ENCODE measurements at places on chromosomes 4 and X. TPM values are rescaled to one million over a fixed set of nuclear protein-coding genes. Genes with fewer than 3 reads are reported as not detected.

DNA sequence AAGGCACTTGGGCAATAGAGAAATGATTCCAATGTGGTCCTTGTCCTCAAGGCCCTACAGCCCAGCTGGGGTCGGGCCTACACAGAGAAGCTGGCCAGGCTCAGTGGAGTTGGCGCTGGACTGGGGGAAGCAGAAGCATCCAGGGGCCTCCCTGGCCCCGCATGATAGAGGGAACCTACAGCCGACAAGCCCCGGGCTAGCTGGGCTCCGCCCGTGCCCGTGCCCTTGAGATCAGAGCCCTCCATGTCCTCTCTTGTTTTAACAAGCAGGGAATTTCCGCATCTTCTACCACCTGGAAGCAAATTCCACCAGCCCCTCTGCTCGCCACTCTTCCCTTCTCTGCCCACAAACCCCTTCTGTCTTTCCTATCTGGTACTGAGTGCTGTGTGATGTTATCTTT, 31.6 kb downstream of the CYTL1 start:
- no peak overlapping the region for H3K4me3 ChIP-seq
- peaks cover 10% of the 10 kb centered on the region for H3K4me1 ChIP-seq
- H3K36me3 ChIP-seq, result no peaks in the 10 kb centered on the region
- peaks cover 6% of the 10 kb centered on the region for H3K27me3 ChIP-seq

Gene SLC25A14
- total RNA-seq, result 17.2 TPM

Gene GPRASP1
- 1.7 TPM for total RNA-seq

DNA sequence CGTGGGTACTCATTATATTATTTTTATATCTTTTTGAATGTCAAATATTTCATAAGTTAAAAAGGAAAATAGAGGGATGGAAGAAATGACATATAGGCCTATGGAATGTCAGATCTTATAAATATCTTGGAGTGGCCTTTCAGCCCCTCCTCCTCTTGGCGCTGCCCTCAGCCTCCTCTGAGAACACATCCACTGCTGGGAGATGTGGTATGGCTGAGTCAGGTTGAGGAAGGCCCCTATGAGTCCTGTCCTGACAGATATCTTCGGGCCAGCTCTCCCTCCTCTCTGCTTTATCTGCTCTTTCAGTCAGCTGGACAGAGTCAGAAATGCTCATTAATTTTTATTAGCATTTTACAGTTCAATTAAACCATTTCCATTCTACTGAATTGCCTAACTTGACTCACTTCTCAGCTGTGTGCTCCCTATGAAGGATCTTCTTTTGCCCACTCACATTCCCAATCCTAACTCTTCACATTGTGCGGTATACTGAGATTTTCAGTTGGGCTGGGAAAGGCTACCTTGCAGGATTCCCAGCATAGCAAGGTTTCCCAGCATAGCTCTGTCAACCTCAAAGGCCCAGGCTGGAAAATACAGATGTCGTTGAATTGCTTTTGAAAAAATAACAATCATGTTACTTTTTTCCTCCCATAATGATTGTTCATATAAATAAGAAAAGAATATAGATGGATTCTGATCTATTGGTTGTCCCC, 128.0 kb downstream of the ARHGEF9 start:
- peaks cover 1% of the 10 kb centered on the region for H3K4me1 ChIP-seq
- no peaks in the 10 kb centered on the region for H3K36me3 ChIP-seq
- no peak overlapping the region for H3K27ac ChIP-seq
- H3K4me3 ChIP-seq, result no peak overlapping the region

Gene ENPEP
- 0.28 TPM for total RNA-seq

DNA sequence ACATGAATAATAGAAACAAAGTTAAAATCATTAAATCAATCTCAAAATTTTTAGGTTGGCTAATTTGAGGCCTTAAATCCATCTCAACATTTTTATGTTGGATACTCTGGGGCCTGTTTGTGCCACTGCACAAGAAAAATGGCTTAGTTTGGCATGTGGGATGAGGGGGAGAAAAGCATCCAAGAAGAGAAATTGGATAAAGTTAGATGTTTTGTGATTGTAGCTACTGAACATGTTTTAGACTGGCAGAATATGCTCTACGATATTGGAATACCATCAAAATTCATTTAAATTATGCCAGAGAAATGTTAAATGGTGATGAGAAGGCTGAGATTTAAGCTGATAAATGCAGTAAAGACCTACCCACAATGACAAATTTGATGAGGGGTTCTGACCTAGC, 376.9 kb downstream of the CXXC4 start:
- DNase-seq, result no peak
- H3K4me3 ChIP-seq, result no peak overlapping the region
- no peaks in the 10 kb centered on the region for H3K4me1 ChIP-seq
- no peaks in the 10 kb centered on the region for H3K27me3 ChIP-seq
- H3K36me3 ChIP-seq, result no peaks in the 10 kb centered on the region

DNA sequence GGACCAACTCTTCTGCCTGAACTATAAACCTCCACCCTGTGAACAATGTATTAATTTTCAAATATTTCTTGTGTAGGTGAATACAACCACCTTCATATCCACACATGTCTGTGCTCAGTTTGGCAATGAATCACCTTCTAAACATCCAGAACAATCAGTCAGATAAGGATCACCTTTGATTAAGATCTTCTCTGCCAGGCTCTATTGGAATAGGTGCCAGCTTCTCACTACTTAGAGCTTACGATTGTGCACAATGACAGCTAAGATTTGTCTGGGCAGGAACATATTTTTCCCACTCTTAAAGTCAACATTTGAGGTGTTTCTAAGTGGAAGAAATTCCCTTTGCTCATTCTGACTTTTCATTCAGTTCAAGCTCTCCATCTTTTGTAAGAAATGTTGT, 237.2 kb downstream of the IL1RAPL2 start:
- no peak overlapping the region for H3K4me3 ChIP-seq
- no peaks in the 10 kb centered on the region for H3K36me3 ChIP-seq
- no peak for DNase-seq
- peaks cover 2% of the 10 kb centered on the region for H3K27me3 ChIP-seq
- H3K27ac ChIP-seq, result no peak overlapping the region
- H3K4me1 ChIP-seq, result no peaks in the 10 kb centered on the region

Gene NPNT
- total RNA-seq, result not detected

DNA sequence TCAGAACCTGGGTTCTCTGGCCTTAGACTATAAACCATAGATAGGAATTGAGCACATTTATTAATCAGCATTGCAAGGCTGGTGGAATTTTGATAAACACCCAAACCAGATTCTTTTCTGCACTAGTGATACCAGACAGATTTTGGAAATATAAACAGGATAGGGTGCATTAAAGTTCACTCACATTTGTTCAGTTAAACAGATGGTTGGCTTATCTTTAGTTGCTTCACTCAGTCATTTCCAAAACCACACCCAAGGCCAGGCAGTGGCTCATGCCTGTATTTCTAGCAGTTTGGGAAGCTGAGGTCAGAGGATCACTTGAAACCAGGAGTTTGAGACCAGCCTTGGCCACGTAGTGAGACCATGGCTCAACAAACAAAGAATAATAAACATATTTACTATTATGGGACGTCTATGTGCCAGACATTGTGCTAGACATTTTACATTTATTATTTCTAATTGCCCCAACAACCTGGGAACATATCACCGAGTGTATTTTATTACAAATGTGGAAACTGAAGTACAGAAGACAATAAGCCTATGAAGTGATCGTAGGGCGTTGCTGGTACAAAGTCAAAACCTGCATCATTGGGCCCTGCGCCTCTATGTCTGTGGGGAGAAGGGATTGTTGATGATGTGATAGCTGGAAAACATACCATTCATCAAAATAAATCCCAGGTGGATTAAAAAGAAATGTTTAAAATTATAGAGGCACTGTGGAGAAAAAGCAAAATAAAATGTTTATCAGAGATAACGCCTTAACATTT, 15.0 kb downstream of the ADD1 start:
- peak overlapping the region; percentile 66 for H3K27ac ChIP-seq
- no peaks in the 10 kb centered on the region for H3K27me3 ChIP-seq
- peaks cover 35% of the 10 kb centered on the region for H3K4me1 ChIP-seq
- no peak overlapping the region for H3K4me3 ChIP-seq
- peaks cover 7% of the 10 kb centered on the region for H3K36me3 ChIP-seq

DNA sequence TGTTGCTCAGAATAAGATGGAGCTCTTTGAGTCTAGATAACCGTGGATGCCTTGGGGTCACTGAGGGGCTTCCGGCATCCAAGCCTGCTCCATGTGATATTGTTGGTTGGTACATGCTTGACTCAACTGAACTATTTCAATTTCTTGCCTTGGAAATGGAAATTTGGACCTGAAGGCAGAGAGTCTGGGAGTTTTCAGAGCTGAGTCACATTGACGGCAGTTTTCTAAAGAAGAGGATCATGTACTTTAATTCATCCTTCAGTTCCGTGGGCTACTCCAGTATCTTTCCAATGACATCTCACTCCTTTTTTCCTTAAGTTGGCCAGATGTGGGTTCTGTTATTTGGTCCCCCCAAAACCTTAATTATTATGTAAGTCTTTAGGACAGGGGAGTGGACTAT, 100.5 kb downstream of the MFAP3L start:
- H3K27ac ChIP-seq, result no peak overlapping the region
- DNase-seq, result no peak
- no peaks in the 10 kb centered on the region for H3K4me1 ChIP-seq
- H3K36me3 ChIP-seq, result no peaks in the 10 kb centered on the region

Gene OTUD6A
- total RNA-seq, result not detected

- H3K4me3 ChIP-seq, result no peak overlapping the region
- no peaks in the 10 kb centered on the region for H3K27me3 ChIP-seq
- no peak overlapping the region for H3K27ac ChIP-seq
- no peaks in the 10 kb centered on the region for H3K4me1 ChIP-seq
Observed at GRCh38 chrX:20421275-20421674, 154.6 kb upstream of the RPS6KA3 start.

- H3K36me3 ChIP-seq, result no peaks in the 10 kb centered on the region
- H3K4me1 ChIP-seq, result no peaks in the 10 kb centered on the region
- no peaks in the 10 kb centered on the region for H3K27me3 ChIP-seq
- H3K4me3 ChIP-seq, result no peak overlapping the region
- H3K27ac ChIP-seq, result no peak overlapping the region
Observed at GRCh38 chr4:132502096-132502552, 647.0 kb upstream of the PCDH10 start.

Gene LGI2
- total RNA-seq, result not detected

DNA sequence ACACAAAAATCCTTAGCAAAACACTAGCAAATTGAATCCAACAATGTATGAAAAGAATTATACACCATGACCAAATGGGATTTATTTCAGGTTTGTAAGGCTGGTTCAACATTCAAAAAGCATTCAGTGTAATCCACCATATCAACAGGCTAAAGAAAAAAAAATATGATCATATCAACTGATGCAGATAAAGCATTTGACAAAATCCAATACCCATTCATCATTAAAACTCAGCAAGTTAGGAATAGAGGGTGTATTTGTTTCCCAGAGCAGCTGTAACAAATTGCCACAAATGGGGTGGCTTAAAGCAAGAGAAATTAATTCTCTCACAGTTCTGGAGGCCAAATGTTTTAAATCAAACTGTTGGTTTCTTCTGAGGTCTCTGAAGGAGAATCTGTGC, 10.7 kb downstream of the VSIG1 start:
- H3K4me1 ChIP-seq, result no peaks in the 10 kb centered on the region
- H3K27me3 ChIP-seq, result peaks cover 18% of the 10 kb centered on the region
- no peak overlapping the region for H3K4me3 ChIP-seq
- H3K36me3 ChIP-seq, result no peaks in the 10 kb centered on the region
- H3K27ac ChIP-seq, result no peak overlapping the region

Gene SPIN2A
- 0.18 TPM for total RNA-seq

DNA sequence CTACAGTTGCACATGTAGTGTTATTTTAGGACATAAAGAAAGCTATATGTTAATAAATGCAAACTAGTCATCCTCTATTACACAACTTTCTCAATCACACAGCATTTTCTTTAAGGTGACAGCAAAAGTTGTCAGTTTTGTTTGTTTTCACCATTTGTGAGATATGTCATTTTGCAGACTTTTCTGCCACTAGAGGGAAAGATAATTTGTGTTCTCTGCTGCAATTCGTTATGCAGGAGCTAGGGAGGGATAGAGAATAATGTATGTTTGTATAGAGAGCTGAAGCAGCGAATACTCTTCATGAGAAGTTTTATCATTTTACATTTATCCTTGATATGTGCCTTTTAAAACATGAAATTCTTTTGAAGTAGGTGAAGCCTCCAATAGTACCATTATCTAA, 670.6 kb upstream of the ATOH1 start:
- no peaks in the 10 kb centered on the region for H3K36me3 ChIP-seq
- peak; percentile 1 for DNase-seq
- H3K27ac ChIP-seq, result no peak overlapping the region

GRCh38 chr4:112731715-112732114, 94.8 kb downstream of the LARP7 start:
- DNase-seq, result no peak
- no peaks in the 10 kb centered on the region for H3K4me1 ChIP-seq
- no peak overlapping the region for H3K27ac ChIP-seq
- no peak overlapping the region for H3K4me3 ChIP-seq

DNA sequence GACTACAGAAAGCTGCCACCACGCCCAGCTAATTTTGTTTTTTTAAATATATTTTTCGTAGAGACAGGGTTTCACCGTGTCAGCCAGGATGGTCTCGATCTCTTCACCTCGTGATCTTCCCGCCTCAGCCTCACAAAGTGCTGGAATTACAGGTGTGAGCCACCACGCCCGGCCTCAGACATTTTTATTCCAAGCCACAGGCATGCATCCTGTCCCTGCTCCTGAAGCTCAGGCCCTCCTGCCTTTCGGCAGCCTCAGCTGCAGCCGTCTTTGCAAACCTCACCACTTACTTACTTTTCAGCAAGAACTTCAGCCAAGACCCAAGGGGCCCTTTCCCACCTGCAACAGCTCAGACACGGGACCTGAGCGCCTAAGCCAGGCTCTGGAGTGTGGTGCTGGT, 26.0 kb downstream of the FAM53A start:
- no peaks in the 10 kb centered on the region for H3K4me1 ChIP-seq
- DNase-seq, result no peak
- no peak overlapping the region for H3K4me3 ChIP-seq
- H3K27me3 ChIP-seq, result no peaks in the 10 kb centered on the region
- no peaks in the 10 kb centered on the region for H3K36me3 ChIP-seq
- H3K27ac ChIP-seq, result no peak overlapping the region

All from IMR-90 (cell line).